ENCODE measurements at places on chromosomes 5 and 9.

GRCh38 chr5:16842896-16843295 lies 93.2 kb downstream of the MYO10 start:
- no peak for DNase-seq

DNA sequence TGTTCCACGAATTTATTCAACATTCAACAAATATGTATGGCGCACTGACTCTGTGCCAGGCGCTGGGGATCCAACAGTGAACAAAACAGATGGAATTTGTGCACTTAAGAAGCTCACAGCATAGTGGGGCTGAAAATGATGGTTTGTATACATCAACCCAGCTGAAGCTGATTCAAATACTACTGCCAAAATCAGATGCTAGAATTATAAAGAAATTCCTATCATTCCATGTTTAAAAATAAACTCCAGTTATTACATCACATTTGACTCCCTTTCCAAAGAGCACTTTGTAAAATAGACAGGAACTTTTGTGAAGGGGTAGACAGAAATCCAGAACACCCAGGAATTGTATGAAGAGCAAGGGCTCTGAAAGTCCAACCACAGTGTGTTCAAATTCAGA lies 54.1 kb downstream of the ZNF608 start:
- peak; percentile 59 for DNase-seq

GRCh38 chr5:54764102-54765090 lies 221.0 kb downstream of the ESM1 start:
- DNase-seq = no peak

DNA sequence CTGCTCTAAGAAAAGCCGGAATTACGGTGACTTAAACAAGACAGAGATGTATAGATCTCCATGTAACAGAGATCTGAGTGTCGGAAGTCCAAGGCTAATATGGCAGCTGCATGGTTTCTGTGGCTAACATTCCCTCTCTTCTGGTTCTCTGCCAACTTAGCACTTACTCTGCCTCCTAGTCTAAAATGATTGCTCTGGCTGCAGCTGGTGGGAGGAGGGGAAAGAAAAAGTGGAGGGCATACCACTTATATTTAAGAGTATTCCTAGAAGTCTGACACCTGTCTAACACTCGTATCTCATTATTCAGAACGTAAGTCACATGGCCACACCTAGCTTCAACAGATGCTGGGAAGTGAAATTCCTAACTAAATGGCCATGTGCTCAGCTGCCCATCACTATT lies 551.5 kb upstream of the TLE4 start:
- no peak for DNase-seq

DNA sequence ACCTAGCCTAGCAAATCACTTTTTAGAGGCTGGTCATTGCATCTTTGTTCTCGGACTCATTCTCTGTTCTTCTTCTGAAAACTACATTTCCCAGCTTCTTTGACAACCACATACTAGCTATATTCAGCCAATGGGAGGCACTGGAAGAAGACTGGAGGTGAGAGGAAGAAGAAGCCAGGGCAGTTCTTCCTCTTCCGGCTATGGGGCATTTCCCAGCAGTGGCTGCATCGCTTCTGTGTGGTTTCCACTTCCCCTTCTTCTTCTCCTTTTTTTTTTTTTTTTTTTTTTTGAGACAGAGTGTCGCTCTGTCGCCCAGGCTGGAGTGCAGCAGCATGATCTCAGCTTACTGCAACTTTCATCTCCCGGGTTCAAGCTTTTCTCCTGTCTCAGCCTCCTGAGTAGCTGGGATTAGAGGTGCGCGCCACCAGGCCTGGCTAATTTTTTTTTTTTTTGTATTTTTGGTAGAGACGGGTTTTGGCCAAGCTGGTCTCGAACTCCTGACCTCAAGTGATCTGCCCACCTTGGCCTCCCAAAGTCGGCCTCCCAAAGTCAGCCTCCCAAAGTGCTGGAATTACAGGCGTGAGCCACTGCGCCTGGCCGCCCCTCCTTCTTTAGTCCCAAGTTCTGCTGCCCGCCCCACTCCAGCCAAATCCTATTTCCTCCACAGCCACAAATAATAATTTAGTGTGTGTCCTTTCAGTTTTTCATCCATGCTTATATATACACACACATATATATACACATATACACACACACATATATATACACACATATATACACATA lies 6.9 kb upstream of the UBAP1 start:
- no peak for DNase-seq

DNA sequence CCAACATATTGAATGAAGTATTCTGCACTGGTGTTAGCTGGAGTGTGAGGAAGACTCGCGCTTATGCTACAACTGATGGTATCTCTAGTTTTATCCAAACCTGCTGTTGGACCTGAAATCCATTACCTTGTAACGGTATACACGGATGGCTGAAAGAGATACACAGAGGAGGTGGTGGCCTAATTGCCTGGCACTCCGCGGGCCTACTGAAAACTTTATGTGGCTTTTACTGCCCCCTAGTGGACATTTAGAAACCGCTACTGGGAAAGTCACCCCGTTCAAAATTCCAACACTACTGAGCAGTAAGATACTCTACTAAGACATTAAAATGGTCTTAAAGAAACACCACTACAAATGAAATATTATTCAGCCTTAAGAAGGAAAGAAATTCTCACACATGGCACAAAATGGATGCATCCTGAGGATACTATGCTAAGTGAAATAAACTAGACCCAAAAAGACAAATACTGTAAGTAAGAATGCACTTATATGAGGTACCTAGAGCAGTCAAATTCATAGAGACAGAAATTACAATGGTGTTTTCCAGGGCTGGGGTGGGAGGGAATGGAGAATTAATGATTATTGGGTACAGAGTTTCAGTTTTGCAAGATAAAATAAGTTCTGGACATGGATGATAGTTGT lies 100.4 kb downstream of the TTLL11 start:
- peak; percentile 64 for DNase-seq

- no peak for DNase-seq
Observed at GRCh38 chr5:72848474-72849428, 32.3 kb downstream of the TNPO1 start.

DNA sequence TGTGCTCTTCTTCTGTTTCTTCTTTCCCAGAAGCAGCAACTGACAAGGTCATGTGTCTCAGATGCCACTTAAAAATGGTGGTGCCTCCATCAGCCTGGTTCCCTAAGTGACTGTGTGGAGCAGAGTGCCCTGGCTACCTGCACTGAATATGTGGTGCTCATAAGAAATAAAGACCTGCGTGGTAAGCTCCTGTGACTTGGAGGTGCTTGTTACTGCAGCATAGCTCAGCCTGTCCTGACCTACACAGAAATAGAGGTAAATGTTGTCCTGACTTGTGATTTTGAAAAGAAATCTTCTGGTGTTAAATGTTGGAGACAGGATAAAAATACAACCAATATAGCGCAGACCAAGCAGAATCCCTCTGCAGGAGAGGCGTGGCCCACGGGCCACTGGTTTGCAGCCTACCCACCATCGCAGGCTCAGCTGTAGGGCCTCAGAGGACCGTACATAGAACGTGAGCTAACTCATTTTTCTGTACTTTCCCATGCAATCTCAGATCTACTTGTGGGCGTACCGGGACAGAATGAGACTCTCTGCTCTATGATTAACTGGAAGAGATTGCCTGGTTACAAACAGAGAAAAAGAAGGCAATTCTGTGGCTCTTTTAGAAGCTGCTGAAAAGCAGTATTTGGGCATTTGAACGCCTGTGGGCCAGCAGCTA lies 79.4 kb upstream of the UNC5A start:
- no peak for DNase-seq

- DNase-seq = no peak
Observed at GRCh38 chr5:175548626-175549311, 70.4 kb downstream of the SFXN1 start.

- DNase-seq = no peak
Observed at GRCh38 chr5:148849461-148849860, 23.1 kb downstream of the ADRB2 start.

DNA sequence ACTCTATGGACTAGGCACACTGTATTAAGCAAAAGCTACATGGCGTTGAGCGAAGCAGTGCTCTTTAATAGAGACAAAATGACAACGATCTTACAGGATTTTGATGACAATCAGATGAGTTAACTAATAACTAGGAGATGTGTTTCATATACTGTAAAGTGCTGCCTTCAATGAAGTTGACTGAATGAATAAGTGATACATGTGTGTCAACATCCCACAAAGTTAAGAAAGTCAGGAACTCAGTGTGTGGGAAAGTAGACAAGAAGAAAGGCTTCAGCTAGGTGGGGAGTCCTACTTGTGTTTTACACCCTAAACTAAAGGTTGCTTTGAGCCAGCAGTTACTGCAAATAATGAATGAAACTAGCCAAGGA lies 79.6 kb downstream of the PAPPA start:
- no peak for DNase-seq

DNA sequence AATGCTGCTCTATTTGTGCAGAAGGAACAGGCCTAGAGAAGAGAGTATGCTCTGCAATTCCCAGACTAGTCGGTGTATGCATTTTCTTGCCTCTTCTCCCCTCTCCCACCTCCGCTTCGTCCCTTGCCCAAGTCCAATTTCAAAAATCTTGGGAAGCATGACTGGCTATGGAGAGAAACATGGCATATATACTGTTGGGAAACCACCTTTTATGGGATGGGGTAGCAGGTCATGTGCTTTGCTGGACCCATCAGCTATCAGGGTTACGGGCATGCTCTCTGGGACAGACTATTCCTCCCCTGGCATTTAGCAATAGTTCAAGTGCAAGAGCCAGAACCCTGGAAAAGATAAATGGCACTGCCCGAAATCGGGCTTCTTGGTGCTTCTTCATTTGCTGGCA lies 12.0 kb downstream of the ISL1 start:
- DNase-seq = no peak

DNA sequence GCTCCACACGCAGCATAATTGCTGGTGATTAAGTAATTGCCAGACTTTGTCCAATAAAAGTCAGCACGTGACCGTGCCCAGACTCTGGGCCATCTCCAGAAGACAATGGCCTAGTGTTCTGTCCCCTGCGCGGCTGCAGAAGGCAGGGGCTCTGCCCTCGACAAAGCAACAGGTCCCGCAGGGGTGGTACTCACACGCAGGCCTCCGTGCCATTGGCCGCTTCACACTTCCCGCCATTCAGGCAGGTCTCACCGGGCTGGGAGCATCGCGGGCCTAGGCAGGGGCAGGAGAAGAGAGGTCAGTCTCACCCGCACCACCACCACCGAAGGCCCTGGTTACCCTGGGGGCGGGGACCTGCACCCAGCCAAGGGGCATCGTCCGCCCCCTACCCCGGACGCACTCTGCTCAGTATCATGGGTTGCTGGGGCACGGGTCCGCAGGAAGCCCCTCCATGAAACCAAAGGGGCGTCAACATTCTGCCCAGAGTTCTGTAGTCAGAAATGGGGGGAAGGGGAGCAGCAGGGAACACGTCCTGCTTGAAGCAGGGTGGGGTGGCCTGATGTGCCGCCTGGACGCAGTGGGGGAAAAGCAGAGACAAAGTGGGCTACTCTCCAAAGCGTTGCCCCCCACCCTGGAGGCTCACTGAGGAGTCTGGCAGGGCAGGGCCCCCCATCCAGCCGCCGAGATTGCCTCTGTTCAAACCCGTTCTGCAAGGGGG lies 1.9 kb downstream of the NOTCH1 start:
- no peak for DNase-seq

DNA sequence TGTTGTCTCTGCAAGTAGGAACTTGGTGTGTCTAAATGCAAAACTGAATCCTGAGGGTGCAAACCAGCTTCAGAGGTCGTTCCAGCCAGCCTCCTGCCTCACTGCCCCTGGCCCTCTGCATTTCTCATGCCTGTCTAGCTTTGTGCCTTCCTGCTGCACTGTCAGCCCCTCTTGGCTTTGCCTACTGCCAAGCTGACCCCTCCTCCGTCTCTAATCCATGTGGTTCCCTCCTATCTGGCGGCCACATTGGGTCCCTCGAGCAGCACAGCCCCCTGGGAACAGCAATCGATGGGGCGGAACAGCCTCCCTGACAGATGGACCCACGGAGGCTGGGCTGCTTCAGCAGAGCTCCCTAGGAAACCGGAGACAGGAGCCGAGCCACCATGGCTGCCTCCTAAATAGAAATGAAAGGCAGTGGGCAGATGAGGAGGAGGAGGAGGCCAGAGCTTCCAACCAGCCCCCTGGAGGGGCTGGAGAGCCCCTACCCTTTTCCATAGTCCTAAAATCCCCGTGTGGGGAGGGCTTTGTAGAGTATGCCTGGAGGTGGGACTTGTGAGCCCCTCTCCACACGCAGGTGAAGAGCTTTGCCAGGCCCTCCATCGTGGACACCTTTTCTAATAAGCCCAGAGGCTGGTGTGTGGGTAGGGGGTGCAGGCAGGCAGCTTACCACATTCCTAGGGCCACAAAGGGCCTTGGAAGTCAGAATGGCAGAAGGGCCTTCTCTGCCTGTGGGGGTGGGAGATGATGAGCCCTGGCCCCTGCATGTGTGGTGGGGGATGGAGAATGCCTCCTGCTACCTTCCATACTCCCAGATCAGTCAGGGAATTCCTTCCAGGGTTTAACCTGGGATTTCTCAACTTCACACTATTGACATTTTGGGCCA lies 9.2 kb upstream of the CXXC5 start:
- no peak for DNase-seq

- DNase-seq = no peak
Observed at GRCh38 chr9:105191508-105192121, 52.8 kb upstream of the SLC44A1 start.

DNA sequence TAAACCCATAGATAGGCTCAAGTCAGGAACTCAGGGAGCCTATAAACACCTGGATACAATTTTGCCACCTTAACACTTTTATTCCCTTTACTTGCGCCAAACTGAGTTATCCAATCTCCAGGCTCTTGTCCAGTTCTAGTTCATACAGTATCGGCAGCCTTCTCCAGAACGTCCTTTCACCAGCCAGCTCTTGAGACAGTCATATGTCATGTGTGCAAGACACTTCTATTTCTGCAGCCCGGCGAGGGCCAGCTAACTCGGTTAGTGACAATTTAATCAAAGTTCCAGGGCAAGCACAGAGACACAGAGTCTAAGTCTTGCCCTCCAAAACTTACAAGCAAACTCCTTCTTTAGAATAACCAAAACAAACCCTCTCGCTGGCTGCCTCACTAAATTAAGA lies 12.9 kb downstream of the ABCA1 start:
- DNase-seq = no peak

DNA sequence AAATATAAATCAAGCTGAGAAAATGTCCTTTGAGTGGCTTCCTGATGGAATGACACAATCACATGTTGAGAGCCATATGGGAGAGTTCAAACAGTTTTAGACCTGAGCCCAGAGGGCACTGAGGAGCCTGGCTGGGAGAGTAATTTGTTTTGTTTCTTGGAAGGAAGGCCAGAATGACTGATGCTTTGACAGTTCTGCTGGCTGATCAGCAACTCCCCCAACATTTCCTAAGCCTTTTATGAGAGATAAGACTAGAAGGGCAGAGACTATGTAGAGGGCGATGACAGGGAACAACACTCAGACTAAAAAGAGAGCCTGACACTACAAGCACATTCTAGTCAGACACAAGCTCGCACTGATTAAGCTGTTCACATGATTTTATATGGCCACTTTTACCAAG lies 169.2 kb downstream of the COX7C start:
- no peak for DNase-seq

- DNase-seq = no peak
Observed at GRCh38 chr5:129120158-129120581, 25.6 kb downstream of the ISOC1 start.

DNA sequence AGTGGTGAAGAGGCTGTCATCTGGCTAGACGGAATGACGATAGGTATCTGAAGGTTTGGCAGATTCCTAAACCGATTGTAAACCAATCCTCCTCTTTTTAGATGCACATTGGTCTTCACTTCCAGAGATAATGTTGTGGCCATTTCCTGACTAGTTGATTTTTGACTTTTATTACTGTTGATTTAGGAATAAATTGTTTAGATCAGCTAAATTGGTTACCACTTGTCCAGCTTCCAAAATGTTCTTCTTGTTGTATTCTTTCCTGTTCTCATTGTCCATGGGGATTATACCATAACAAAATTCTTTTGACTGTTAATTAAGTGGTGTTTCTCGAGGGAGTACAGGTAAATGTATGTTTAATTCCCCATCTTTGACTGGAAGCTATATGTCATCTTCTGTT lies 119.7 kb downstream of the MACROH2A1 start:
- DNase-seq = no peak

All from fibroblast of the conjunctiva (primary cell).